Pancreas (tissue), 10 donors: ENCODE measurements at places on chromosomes 12 and 14. TPM values are rescaled to one million over a fixed set of nuclear protein-coding genes. Genes with fewer than 3 reads are reported as not detected.

TEAD4 gene
- 17.4 TPM for polyA plus RNA-seq

PIWIL1 gene
- polyA plus RNA-seq = not detected

SYNDIG1L gene
- polyA plus RNA-seq = 2.5 TPM

GUCY2C gene
- 0.02 TPM for polyA plus RNA-seq

GRCh38 chr12:2387103-2387834 is 334.5 kb downstream of the CACNA1C start:
- DNase-seq = no peak

GRCh38 chr12:21336656-21337055 is 1.9 kb upstream of the SLCO1A2 start:
- DNase-seq = no peak

- DNase-seq = no peak
These were observed 179.6 kb downstream of the TMEM117 start for GRCh38 chr12:44015333-44015941.

DNA sequence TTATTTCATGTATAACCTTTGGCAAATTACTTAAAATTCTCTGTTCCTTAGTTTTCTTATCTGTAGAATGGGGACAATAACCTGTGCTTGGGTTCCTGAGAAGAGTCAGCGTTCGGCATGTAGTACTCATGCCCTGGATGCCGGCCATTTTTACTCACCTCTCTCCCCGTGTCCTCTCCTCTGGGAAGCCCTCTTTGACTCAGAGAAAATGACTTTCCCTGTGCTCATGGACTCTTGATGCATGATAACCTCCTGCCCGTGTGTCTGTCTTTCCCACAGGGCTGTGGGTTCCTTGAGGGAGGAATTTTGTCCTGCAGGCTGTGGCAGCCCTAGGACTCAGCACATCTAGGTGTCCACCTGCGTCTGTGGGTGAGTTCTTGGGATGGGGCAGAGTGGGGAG is 5.8 kb upstream of the C1RL start:
- no peak for DNase-seq

- DNase-seq = no peak
These were observed 130.0 kb downstream of the DPF3 start for GRCh38 chr14:72763892-72764291.
